ENCODE measurements at places on chromosomes 7 and 10.
A peak's percentile ranks its signal among the peaks of the same experiment; 100 is the strongest.

DNA sequence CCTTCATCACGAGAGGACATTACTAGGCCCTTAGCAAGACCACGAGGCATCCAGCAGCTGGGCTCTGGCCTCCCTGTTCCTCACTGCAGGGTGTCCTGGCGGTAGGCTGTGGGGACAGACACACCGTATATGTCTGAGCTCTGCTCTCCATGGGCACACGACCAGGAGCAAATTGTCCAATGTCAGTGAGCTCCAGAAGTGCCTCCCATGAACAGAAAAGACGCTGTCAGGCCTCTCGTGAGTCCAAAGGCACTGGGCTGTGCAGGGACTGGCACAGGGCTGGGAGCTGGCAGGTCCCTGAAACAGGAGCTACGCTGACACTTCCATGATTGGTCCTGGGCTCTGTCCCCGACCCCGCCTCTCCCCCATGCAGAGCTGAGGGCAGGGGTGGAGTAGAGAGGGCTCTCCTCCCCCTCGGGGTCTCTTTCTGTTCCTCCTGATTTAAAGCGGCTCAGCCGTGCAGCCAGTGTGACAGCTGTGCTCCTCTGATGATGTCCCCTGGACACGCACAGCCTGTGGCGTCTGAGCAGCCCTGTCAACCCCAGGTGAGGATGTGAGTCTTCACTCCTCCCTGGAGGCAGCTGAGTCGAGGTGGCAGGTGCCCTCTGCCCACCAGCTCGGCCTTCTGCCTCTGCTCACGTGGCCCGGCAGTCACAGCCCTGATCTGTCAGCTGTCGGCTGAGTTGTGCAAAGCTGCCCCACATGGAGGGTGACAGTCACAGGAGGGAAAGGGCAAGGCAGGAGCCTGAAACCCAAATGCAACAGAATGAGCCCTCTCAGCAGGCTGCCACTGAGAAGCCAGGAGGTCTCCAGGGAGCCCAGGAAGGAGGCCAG, 13.0 kb downstream of the ANTXRL start:
- peak; percentile 21 for DNase-seq

GRCh38 chr7:41315764-41316163, 387.1 kb downstream of the INHBA start:
- DNase-seq = no peak

DNA sequence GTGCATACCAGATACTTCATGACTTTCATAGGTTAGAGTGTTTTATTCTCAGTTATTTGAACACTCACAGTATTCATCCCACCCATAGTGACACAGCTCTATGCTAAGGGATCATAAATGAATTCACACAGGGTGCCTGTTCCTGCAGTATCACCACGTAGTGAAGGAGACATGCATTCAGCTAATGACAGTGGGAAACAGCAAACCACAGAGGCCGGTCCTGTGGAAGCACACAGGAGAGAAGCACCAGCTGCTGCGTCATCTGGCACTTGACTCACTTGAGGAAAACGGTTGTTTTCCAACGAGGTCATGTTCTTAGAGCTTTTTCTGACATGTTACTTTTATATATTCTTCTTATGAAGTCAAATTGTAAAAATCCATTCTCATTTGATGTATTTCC, 73.0 kb downstream of the UBE3C start:
- no peak for DNase-seq

- DNase-seq = no peak
These were observed 15.9 kb downstream of the GSTO2 start for GRCh38 chr10:104284846-104285245.

DNA sequence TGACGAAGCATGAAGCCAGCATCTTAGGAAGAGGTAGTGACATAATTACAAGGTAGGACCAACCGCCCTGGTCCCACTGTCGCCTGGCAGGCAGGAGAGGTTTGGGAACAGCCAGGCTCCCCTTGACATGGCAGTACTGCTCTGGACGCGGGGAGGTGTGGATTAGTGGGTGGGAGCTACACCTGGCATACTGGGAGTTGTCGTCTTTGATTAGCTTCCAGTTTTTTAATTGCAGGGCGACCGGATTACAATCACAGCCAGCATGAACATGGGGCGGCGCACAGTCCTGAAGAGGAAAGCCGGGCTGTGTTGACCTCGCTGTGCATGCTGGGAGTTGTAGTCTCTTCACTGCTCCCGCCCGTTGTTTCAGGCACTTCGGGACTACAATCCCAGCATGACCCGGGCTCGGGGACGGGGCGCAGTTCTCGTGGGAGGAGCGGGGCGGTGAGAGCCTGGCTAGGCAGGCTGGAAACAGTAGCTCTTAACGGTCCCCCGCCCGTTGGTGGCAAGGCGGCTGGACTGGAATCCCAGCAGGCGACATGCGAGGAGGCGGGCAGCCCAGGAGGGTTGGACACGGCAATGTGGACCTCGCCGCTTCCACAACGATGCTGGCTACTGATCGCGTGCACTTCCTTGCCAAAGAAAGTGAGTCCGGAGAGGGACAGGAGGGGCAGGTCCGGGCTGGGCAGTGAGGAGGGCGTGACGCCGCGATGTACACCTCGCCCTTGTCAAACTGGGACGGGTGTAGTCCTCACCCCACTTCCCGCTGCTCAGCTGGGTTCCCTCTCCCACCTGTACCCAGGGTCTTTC, 98.0 kb upstream of the ZNF722 start:
- no peak for DNase-seq

DNA sequence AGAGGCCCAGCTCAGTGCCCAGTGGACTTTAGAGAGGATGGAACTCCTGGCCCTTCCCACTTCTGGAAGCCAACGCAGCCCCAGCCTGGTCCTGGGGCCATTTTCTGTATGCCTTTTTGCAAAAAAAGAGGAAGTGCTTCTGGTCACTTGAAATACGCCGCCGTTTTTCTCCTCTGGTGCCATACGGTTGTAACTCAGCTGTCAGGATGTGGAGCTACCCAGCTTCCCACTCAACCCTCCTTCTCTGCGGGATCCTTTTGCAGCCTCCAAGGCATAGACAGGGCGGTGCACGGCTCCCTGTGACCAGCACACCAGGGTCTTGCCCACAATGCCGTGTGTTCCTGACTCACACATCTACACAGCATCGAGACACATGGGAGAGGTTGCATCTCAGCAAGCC, 369.6 kb downstream of the TCERG1L start:
- DNase-seq = no peak

DNA sequence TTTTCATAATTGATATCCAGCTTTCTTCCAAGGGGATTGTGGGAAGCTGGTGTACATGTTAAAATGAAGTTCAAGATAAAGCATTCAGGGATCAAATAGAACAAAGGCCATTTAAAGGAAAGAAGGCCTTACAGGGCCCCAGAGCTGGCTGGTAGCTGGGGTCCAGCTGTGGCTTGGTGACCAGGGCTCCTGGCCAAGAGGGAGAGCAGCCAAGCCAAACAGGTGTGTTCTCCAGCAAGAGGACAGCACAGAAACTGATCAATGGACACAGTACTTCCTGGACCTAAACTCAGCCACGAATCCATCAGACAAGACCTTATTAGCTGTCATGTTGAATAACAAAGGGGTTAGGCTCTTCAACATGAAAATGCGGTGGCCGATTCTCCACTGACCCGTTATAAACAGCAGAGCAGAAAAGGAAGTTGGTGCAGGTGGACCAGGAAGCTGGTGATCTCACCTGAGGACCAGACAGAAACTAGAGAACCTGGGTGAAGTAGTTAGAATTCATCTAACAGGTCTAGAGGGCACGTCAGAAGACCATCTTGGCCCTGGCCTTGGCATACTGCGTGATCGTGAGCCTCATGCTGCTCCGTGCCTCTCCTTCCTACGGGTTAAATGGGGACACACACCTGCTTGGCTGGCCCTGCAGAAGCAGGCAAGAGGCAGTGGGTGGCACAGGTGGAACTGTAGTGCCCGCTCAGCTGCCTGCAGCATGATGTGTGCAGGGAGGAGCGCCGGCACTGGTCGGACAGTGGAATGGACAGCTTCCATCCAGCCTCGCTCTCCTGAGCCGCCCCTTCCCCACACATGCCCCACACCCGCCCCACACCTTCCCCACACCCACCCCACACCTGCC, 53.8 kb downstream of the PARP12 start:
- no peak for DNase-seq

- DNase-seq = no peak
These were observed 349.0 kb upstream of the MTPN start for GRCh38 chr7:136326045-136326609.

- DNase-seq = no peak
These were observed 982 bp downstream of the PGAM1 start for GRCh38 chr10:97426776-97427570.

- no peak for DNase-seq
These were observed 281.8 kb downstream of the POU6F2 start for GRCh38 chr7:39259391-39260003.

DNA sequence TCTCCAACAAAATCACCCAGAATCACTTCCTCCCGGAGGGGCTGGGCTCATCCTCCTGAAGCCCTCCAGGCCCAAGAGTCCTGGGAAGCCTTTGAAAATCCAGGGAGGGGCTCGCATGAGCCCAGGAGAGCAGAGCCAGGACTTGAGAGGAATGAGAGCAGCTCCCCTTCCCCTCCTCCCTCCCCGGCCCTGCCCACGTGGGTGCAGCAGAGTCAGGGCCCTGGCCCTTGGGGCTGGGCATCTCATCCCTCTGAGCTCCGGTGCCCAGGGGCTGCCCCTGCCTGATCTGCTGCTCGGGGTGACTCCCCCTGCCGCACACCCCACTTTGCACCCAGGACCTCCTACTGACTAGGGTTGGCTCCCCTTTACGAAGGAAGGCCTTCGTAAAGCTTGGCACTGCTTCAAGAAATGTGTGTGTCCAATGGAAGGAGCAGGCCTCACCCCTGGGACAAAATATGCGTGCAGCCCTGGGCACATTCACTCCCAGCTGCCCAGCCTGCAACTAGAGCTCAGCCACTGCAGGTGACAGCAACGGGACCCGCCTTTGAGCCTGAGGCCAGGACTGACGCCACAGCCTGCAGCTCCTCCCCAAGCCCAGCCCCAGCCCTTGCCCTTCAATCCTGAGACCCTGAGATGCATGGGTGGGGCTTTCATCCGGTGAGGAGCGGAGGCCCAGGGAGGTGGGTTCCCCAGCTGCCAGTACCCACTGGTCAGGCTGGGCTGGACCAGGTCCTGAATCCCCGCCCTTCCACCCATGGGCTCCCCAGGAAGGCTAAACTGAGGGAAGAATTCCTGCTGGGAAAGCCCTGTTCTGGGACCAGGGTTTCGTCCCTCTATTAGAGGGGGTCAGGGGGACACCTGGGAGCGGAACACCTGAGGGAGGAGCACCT, 21.8 kb downstream of the PWWP2B start:
- DNase-seq = no peak

DNA sequence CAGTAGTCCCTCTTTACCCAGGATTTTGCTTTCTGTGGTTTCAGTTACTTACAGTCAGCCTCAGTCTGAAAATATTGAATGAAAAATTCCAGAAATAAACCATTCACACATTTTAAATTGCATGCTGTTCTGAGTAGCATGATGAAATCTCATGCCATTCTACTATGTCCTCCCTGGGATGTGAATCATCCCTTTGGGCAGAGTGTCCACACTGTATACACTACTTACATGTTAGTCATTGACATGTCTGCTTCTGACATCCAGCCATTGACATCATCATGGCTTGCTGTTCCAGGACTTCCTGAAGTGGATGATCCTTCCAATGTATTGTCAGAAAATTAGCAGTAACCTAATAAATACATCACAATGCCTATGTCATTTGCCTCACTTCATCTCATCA, 34.6 kb upstream of the MALRD1 start:
- no peak for DNase-seq

DNA sequence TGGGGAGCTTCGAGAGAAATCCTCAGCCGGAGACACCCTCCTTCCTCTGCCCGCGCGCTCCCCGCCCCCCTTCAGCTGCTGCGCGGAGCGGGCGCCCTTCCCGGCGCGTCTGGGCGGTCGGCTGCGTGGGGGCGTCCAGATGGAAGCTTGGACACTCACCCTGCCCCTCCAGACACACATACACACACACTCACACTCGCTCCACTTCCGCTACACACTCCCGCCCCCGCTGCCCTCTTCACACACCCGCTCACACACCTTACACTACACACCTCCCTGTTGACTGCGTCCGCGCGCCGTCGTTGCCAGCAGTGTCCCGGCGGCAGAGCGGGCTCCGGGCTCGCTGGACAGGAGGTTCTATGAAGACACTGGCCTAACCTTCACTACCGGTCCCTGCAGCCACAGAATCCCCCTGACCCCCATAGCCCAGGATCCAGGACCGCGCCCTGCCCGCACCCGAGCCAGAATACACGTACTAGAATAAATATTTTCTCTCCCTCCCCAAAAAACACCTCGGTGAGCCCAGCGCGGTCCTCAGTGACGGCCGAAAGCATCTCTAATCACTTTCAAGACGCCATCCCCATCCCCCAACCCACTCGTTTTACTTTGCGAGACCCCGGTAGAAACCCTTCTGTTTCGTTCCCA, 1.1 kb upstream of the EGR2 start:
- DNase-seq = peak; percentile 68

DNA sequence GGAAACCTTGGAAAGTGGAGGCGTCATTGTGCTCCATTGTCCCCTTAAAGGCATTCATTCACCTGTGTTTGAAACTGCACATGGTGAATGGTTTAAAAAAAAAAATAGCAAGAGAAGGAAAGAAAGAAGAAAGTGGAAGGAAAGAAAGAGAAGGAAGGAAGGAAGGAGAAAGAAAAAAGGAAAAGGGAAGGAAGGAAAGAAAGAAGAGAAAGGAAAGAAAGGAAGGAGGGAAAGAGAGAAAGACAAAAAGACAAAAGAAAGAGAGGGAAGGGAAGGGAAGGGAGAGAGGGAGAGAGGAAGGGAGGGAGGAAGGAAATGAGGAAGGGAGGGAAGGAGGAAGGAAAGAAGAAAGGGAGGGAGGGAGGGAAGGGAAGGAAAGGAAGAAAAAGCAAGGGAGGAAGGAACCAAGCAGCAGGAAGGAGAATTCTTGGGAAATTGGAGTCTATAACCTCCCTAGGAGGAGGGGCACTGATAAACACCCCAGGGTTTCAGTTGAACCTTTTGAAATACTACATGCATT, 66.9 kb downstream of the CALN1 start:
- DNase-seq = no peak

DNA sequence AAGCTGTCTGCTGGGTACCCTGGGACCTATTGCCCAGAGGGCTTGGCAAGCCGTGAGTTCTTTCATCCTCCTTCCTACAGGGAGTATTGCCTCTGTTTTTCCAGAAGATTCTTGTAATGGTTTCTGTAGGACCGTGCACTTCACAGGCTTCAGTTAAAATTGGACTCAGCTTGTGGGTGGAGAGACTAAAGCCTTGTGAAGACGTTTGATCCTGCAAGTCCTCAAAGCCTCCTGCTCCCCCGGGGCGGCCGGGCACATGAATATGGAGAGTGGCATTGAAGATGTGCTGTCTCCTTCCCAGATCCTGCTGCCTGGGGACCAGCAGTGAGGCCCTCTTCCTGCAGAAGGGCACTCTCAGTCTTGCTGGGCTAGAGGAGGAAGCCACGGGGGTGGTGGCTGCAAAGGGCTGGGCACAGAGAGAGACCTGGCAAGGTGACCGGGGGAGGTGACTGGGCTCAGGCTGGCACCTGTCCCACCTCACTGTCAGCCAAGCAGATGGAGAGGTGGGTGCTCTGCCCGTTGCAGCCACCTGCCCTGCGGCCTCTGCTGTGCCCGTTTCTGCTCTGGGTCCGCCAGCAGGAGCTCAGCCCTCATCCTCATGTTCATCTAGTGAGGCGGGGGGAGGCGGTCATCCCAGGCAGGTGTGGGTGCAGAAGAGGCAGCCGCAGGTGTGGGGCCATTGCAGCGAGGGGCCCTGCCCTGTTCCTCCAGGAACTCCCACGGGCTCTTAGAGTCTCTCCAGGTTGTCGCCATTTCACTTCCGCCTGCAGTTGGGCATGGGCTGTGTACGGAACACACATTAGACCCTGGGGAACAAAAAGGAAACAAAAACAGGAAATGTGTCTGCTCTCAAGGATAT, 55.7 kb downstream of the TMEM209 start:
- DNase-seq = peak; percentile 61

GRCh38 chr10:26448706-26449435, 10.7 kb downstream of the APBB1IP start:
- DNase-seq = peak; percentile 46

GRCh38 chr10:32121648-32122047, 65.4 kb upstream of the KIF5B start:
- DNase-seq = no peak

Measured in GM13976 (cell line).